Inflammatory macrophage (primary cell): ENCODE measurements at places on chromosomes 7 and 10.

DNA sequence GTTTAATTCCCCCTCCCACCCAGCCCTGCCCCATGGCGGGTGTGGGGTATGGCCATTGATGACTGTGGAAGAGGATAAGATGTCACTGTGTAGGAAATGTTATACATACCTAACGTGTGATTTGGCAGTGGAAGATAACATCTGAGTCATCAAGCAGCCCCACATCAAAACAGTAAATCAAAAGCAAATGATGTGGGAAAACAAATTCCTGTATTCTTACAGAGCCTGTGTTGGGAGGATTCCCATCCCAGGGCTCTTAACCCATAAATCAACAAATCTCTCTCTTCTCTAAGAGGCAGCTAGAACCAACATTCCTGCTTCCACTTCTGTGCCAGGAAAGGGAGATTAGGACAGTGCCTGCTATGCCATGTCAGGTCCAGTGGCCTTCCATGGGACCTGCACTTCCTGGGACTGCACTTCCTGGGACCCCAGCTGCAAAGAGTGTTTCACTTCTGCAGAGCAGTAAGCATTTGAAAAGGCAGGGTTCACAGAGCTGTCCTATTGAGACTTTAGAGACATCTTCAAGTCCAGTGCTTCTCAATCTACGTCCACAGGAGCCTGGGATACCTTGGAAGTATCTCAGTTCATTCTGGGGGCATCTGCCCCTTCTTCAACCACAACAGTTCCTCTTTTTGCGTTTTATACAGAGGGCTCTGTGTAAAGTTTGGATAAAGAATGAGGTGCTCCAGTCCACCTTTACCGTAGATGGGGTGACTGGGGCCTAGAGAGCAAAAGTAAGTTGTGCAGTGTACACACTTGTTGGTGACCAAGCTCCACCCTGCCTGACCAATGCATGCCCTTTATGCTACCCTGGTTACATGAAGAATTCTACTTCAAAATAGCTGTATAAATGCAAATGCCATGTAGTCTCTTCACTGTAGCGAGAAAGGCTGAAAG, 45.7 kb downstream of the ATXN7L1 start:
- no peak for DNase-seq

DNA sequence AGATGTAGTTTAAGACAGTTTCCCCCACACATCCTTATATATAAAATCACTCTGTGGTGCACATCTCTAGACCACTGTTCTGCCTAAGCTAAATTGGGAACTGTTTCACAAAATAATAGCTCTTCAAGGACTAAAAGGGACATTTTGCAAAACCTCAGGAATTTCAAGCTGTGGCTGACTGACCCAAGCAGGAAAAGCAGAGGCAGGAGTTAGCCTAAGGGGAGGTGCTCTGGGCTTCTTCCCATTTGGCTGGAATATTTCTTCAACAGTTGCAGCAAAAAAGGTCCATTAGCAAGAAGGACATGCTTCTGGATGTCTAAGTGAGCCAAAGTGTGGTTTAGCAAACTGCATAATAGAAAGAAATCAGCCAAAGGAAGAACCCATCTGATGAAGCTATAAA, 551.2 kb upstream of the ANKRD30A start:
- DNase-seq = no peak

DNA sequence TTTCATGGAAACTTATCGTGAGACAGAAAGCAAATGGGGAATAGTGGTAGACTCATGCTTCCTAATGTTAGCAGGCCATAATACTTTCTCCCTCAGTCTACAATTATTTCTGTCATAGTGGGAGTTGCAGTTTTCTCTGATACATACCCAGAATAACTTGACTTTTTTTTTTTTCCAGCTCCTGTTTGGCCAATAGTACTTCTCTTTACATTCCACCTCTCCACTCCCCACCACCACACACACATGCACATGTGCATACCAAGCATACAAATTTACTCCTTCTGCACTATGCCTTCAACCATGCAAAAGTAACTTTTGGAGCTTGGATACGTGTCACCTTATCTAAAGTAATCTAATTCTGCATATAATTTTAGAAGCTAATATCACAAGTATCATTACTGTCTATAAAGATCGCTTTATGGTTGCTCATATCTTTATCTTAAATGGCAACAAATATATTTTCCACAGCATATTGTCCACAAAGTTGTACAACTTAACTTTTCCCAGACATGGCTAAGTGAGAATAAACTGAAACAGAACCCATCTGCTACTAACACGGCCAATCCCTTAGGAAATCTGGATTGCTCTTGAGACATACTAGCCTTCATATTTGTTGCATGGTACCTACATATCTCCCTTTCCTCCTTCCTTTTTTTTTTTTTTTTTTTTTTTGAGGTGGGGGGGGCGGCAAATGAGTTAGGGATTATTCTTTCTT, 49.0 kb downstream of the TES start:
- DNase-seq = no peak

DNA sequence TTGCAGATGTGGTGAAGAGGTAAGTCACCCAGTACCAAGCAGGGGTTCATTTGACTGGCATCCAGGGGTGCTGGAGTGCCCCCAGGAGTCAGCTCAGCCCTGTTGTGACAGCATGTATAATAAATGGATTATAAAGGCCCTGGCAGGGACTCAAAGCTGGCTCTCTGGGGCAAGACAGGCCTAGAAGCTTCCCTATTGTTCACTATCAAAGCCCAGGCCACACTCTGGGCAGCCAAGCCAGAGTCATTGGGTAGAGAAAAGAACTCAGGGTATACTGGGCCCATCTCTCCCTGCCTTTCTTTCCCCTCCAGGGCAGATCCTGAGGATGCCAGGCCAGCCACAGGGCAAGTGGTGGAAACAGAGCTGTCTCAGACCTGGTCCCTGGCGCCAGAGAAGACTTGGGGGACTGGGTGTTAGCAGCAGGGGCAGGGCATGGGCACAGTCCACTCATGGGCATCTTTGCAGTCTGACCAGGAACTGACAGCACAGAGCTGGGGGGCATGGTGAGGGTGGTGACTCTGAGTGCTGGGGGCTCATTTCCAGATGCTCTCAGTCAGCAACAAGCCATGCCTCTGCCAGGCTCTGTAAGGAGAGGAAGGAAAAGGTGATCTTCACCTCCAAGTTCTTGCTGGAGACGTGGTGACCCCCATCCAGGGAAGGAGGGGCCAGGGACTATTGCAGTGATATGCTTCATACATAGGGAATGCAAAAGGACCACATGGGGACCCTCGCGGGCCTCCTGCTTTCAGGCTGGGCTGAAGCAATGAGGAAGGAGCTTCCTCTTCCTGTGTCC, 11.7 kb downstream of the RBP3 start:
- DNase-seq = no peak

GRCh38 chr7:127922656-127923055, 108.6 kb downstream of the LRRC4 start:
- DNase-seq = no peak

- no peak for DNase-seq
Observed at GRCh38 chr10:61064356-61064755, 120.4 kb upstream of the RHOBTB1 start.

GRCh38 chr10:86759073-86759672, 2.8 kb downstream of the BMPR1A start:
- no peak for DNase-seq

GRCh38 chr7:114141415-114141814, 222.6 kb upstream of the PPP1R3A start:
- no peak for DNase-seq

DNA sequence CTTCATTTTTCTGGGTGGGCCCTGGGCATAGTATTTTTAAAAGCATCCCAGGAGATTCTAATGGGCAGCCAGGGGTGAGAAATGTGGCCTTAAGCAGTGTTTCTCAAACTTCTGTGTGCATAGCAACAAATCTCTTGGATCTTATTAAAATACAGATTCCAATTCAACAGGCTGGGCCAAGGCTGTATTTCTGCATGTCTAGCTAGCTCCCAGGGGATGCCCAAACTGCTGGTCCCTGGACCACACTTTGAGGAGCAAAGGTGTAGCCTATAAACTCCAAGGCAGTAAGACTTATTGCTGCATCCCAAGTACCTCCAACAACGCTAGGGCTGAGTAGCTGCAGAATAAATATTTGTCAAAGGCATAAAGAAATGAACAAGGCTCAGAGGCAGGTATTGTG, 292.9 kb upstream of the ZMIZ1 start:
- DNase-seq = no peak

GRCh38 chr7:132817949-132818348, 241.7 kb upstream of the PLXNA4 start:
- DNase-seq = no peak

- no peak for DNase-seq
Observed at GRCh38 chr7:2099048-2099957, 133.4 kb downstream of the MAD1L1 start.

DNA sequence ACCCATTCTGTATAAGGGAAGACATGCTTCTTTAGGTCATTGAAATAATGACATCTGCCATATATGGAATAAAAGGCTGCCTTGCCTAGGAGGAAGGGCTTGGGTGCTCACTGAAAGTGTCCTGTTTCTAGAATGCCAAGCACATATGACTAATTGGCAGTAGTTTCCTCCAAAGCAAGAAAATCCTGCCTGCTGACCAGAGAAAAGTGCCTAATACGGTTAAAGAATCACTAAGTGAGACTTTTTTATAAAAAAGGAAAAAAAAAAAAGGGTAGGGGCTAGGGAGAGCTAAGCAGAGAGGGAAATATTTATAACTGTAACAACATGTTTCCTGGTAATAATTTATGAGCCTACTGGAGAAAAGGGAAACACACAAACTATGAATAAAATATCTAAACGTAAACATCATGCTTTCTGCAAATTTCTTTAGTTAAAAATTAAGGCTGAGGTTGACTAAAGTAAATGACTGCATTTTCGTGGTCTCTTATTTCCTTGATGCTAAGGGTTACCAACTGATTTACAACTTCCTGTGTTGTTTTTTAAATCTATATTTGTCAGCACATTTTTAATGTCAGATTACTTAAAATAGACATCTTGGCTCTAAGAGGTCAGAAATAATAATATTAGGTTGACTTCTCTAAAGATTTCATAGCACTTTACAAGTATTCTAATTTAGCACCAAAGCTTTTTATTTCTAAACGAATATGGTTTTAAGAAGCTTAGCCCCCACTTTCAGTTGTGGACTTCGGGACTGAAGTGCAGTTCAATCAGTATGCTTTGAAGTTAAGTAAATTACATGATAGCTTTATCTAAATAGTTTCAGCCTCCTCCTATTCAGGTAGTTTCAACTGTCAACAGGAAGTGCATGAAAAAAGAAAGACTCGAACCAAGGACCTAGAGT, 89.6 kb downstream of the CABCOCO1 start:
- DNase-seq = peak; percentile 46

DNA sequence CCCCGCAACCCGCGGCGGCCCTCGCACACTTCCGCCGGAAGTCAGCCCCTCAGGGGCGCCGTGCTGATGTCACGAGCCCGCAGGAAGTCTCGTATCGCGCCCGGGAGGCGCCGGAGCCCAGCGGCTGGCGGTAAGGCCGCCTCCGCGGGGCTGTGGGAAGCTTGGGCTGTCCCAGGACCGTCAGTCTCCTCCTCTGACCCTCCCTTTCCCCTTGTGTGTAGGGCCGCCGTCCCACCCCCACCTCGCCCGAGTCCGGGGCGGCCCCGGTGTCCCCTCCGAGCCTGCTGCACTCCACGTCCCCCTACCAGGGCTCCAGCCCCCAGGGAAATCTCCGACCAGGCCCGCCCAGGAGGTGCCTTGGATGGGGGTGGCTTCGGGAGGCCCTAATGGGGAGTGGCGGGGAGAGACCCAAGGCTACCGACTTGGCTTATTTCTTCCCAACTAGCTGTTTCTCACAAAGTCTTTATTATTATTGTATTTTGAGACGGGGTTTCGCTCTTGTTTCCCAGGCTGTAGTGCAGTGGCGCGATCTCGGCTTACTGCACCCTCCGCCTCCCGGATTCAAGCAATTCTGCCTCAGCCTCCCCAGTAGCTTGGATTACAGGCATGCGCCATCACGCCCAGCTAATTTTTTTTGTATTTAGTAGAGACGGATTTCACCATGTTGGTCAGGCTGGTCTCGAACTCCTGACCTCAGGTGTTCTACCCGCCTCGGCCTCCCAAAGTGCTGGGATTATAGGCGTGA, at the start of gene ZDHHC4:
Gene ZDHHC4, plus strand, starts transcription at position 86 of the 745 bp plus-strand sequence. CDS start 3,108 bp downstream, outside the sequence.
- DNase-seq = peak; percentile 97

DNA sequence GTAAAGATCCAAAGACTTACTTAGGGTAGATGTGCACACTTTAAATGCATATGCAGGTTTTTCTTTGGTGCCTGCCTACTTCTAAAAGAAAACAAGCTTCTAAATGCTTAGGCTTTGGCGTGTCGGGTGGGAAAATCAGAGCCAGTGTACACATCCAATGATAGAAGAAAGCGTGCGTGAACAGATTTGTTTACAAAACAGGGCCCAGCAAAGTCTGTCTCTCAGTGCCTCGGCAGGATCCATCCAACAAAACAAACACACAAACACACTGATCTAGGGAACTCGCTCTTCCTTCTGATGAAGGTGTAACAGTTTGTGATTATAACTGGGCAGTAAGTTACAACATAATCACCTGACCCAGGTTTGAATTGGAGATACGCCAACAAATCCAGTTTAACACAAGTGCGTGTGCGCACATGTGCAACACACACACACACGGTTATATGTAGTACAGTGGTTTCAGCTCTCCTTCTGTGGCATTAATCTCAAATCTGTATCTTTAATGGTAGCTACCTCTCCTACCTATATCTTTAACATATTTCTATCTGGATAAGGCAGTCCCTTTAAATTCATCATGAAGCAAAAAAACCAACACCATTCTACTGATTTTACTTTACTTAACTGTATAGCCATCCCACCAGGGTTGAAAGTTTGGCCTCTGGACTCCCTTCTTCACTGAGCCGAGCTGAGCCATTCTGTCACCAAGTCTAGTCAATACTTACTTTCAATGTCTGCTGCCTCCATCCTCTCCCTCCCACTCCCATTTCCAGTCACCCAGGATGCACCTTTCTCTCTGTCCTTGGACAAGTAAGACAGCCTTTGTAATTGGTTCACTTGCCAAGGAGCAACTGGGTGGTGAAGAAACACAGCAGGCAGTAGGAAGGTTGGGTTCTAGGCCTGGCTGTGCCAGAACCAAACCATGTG, 184.4 kb upstream of the KLF14 start:
- no peak for DNase-seq

DNA sequence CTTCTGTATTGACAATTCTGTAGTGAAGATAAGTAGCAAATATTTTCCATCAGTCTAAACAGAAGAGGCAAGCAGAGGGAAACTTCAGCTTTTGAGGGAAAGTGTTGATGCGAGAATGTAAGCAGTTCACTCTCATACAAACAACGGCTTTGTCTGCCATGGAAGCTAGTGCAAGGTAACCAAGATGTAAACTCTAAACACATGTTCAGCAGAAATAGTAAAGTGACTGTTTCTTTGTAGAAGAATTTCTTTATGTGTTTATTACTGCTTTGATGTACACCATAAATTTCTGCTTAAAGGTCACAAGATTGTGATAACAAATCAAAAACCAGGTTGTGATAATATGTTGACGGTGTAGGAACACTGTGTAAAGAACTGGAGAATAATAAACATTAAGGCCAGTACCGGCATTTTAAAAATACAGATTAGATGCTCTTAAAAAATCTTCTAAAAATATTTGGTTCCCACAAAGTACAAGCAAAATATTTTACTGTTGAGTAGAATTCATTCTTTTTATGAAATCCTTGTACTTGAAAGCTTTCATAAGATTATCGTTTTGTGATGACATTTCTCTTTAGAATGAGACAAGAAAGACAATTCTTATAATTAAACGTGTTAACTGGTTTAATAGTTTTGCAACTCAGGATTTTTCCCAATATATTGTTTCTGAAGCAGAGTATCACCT, 34.2 kb downstream of the SEMA3C start:
- DNase-seq = no peak

GRCh38 chr7:93578762-93579161, 4.2 kb upstream of the CALCR start:
- DNase-seq = no peak

- no peak for DNase-seq
Observed at GRCh38 chr10:97150013-97150595, 35.7 kb downstream of the SLIT1 start.

GRCh38 chr10:69835875-69836730, 34.4 kb downstream of the COL13A1 start:
- no peak for DNase-seq
